Epithelial cell of alveolus of lung (primary cell): ENCODE measurements at places on chromosomes 2 and 18. TPM values are rescaled to one million over a fixed set of nuclear protein-coding genes. Genes with fewer than 3 reads are reported as not detected.

The LYG2 gene
- not detected in 2 replicates for total RNA-seq

The PJVK gene
- 0.65 and 2.9 TPM in 2 replicates for total RNA-seq

The ASIC4 gene
- total RNA-seq: 0.64 TPM in 1 of 2 replicates, not detected in the other

The KCNK3 gene
- total RNA-seq: 3.9 TPM in 1 of 2 replicates, not detected in the other

The NDUFB3 gene
- 60.0 and 66.7 TPM in 2 replicates for total RNA-seq

The KCNF1 gene
- total RNA-seq: 0.26 and 16.8 TPM in 2 replicates

The CRACDL gene
- 0.13 and 0.24 TPM in 2 replicates for total RNA-seq

The GNLY gene
- 0.24 TPM in 1 of 2 replicates, not detected in the other for total RNA-seq

The IL18R1 gene
- 3.1 and 57.0 TPM in 2 replicates for total RNA-seq

The C2orf78 gene
- not detected in 2 replicates for total RNA-seq

The CAPN13 gene
- total RNA-seq: under 0.01 TPM in 1 of 2 replicates, not detected in the other

The GPATCH11 gene
- total RNA-seq: 6.9 and 14.9 TPM in 2 replicates

The POTEF gene
- total RNA-seq: not detected in 2 replicates

The REG1B gene
- total RNA-seq: not detected in 2 replicates

The APCDD1 gene
- total RNA-seq: 5.9 and 20.5 TPM in 2 replicates
